ENCODE measurements at places on chromosomes 3 and 15. TPM values are rescaled to one million over a fixed set of nuclear protein-coding genes. Genes with fewer than 3 reads are reported as not detected.

GRCh38 chr3:59374818-59375211 lies 325.0 kb upstream of the CFAP20DC start:
- no peaks in the 10 kb centered on the region for H3K36me3 ChIP-seq
- no peak for DNase-seq
- peaks cover under 1% of the 10 kb centered on the region for H3K4me1 ChIP-seq
- no peak overlapping the region for H3K4me3 ChIP-seq
- peaks cover 7% of the 10 kb centered on the region for H3K27me3 ChIP-seq

DNA sequence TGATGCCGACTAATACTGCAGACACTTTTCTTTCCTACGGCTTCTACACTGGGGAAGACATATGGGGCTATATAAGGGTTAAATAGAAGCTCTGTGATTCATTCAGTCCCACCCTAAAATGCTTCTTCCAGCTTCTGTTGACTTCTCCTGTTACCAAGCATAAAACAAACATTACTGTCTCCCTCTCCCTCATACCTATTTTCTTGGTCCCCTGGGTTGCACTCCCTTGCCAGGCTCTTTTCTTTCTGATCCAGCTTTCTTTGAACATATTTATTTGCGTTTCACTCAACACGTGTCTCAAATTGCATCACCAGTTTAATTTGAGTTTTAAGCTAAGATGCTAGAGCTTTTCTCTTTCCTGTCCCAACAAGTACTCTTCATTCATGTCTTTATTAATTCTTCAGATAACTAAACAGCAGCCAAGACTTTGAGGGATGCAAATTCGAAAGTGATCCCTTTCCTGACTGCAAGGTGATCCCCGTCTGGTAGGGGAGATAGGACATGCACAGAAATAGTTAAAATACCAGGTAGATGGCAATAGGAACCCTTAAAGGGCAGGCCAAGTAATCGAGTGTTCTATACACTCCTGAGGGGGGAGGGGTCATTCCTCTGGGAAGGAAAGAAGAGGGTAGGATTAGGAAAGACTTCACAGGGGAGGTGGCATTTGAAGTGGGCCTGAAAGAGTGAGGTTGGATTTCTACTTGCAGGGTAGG lies 198.6 kb upstream of the BCL6 start:
- no peak overlapping the region for H3K4me3 ChIP-seq
- DNase-seq = no peak
- H3K4me1 ChIP-seq = no peaks in the 10 kb centered on the region
- no peak overlapping the region for H3K27ac ChIP-seq
- no peaks in the 10 kb centered on the region for H3K27me3 ChIP-seq

DNA sequence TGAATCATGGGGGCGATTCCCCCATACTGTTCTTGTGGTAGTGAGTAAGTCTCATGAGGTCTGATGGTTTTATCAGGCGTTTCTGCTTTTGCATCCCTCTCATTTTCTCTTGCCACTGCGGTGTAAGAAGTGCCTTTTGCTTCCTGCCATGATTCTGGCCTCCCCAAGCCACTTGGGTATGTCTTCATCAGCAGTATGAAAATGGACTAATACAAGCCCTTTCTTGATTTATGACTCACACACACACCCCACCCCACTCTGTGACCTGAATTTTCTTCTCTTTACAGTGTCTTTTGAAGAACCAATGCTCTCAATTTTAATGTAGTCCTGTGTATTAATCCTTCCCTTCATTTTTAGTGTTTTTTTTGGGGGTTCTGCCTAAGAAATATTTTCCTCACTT lies 244.8 kb downstream of the PLCL2 start:
- no peak overlapping the region for H3K27ac ChIP-seq
- no peaks in the 10 kb centered on the region for H3K4me1 ChIP-seq
- H3K4me3 ChIP-seq = no peak overlapping the region
- H3K36me3 ChIP-seq = peaks cover 4% of the 10 kb centered on the region
- no peak for DNase-seq

DNA sequence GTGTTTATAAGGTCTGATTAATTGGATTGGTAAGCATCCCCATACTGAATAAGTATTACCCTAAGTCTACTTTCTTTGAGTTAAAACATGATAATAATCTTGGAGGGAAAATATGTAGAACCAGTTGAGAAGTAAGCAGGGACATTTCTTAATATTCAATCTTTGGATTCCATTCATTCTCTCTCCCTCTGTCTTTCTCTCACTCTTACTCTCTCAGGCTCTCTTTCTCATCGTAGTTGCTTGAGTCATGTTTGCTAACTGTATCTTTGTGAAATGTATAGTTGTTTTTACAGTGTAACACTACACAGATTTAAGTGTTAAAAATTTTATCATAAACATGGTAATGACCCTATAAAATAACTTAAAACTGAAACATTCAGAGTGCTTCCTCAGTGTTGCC lies 163.8 kb downstream of the RSRC1 start:
- no peaks in the 10 kb centered on the region for H3K4me1 ChIP-seq
- no peak overlapping the region for H3K27ac ChIP-seq
- H3K27me3 ChIP-seq = no peaks in the 10 kb centered on the region
- no peak overlapping the region for H3K4me3 ChIP-seq

GRCh38 chr3:69240651-69241568 lies 118.5 kb upstream of the LMOD3 start:
- no peak overlapping the region for H3K27ac ChIP-seq
- no peaks in the 10 kb centered on the region for H3K27me3 ChIP-seq
- H3K4me3 ChIP-seq = no peak overlapping the region
- peaks cover 20% of the 10 kb centered on the region for H3K4me1 ChIP-seq
- no peak for DNase-seq

GRCh38 chr3:145952536-145952935 lies 208.4 kb downstream of the PLOD2 start:
- no peaks in the 10 kb centered on the region for H3K27me3 ChIP-seq
- no peak overlapping the region for H3K27ac ChIP-seq
- H3K4me1 ChIP-seq = no peaks in the 10 kb centered on the region
- no peak overlapping the region for H3K4me3 ChIP-seq
- no peaks in the 10 kb centered on the region for H3K36me3 ChIP-seq

DNA sequence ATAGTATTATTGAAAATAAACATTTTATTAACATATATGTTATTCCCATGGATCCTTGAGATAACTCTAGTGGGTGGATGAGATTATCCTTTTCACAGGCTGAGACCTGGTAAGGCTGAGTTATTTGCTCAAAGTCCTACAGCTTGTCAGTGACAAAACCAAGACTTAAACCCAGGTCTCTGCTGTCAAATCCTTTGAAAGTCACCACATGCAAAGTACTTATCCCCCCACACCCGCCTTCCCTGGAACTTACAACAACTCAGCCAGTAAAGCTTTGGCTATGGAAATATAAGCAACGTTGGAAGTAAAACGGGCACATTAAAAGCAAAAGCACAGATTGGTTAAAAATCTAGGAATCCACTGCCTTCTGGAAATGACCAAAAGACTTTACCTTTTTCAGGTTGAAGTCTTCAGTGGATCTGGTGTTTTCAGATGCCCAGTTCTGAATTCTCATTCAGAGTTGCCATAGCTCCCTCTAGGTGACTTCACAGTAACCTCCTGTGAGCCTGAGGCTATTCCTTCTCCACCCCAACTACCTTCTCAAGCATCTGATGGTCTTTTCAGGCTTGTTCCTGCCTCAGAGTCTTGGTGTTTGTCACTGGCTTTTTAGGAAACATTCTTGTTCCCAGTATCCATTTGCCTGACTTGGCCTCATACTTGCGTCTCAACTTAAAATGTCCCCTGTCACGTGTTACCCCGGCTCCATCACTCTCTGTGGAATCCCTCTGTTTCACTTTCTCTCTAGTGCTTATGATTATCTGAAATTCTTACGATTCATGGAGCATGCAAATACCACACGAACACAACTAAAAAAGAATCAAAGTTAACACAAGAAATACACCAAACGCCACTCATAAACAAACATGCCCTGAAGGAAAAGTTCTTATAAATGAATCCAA lies 131.2 kb downstream of the MAGI1 start:
- H3K4me1 ChIP-seq = no peaks in the 10 kb centered on the region
- no peak for DNase-seq
- no peak overlapping the region for H3K4me3 ChIP-seq
- no peaks in the 10 kb centered on the region for H3K36me3 ChIP-seq
- H3K27me3 ChIP-seq = peaks cover 6% of the 10 kb centered on the region

- no peak overlapping the region for H3K4me3 ChIP-seq
- H3K27me3 ChIP-seq = peaks cover 5% of the 10 kb centered on the region
- H3K36me3 ChIP-seq = no peaks in the 10 kb centered on the region
- H3K4me1 ChIP-seq = peaks cover 26% of the 10 kb centered on the region
- no peak overlapping the region for H3K27ac ChIP-seq
Observed at GRCh38 chr3:195860456-195860855, 47.9 kb downstream of the TNK2 start.

GRCh38 chr15:66072616-66073361 lies 180.8 kb downstream of the MEGF11 start:
- H3K27me3 ChIP-seq = peaks cover 7% of the 10 kb centered on the region
- no peaks in the 10 kb centered on the region for H3K4me1 ChIP-seq
- H3K36me3 ChIP-seq = no peaks in the 10 kb centered on the region
- no peak for DNase-seq

DNA sequence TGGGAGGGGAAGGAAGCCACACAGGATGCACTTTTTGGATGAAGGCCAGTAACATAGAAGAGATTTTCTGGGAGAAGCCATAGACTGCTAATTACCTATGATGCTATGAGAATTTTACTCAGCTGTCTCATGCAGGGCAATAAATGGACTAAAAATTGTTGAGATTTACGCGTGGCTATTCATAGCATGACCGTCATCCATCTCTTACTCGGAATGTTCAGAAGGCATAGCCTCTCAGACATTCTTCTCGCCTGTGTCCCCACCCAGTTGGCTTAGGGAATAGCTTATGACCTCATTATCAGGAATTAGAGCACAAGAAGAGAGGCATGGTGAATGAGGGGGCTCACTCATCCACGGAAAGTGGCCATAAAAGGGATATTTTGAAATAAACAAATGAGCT lies 107.9 kb upstream of the ATP10A start:
- H3K4me1 ChIP-seq = no peaks in the 10 kb centered on the region
- H3K27ac ChIP-seq = no peak overlapping the region
- peaks cover 16% of the 10 kb centered on the region for H3K27me3 ChIP-seq
- no peaks in the 10 kb centered on the region for H3K36me3 ChIP-seq

DNA sequence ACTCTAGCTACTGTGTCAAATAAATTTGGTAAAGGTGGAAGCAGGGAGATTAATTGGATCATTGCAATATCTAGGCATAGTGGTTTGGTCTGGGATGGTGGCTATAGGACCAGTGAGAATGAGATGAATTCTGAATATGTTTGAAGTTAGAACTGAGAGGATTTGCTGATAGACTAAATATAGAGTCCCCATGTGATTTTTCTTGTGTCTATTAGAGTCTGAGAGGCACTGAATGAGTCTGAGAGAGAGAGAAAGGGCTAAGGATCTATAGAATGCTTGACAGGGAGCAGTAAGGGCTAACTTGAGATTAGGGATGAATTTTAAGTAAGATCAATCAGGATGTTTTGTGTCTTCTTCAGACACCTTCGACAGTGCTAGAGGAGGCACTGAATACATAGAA lies 77.9 kb upstream of the CHL1 start:
- no peak overlapping the region for H3K4me3 ChIP-seq
- no peaks in the 10 kb centered on the region for H3K36me3 ChIP-seq
- DNase-seq = no peak
- no peaks in the 10 kb centered on the region for H3K4me1 ChIP-seq
- H3K27ac ChIP-seq = no peak overlapping the region

DNA sequence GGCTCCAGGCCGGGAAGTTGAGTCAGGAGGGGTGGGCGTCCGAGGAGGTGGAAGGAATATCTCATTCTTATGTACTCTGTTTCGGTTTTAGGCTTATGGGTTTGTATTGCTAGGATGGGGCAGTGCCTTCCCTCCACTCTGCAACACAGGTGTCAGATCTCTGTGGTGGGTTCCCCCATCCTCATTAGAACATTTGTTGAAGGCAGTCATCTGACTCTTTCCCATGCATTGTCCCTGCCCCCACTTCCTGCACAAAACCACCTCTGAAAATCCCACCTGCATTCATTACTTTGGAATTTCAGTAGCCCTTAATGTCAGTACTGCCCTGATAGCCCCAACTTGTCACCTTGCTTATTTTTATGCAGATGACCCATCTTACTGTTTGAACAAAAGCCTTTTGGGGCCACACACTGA lies 29.5 kb downstream of the GYG1 start:
- H3K27me3 ChIP-seq = no peaks in the 10 kb centered on the region
- no peak for DNase-seq
- peaks cover 11% of the 10 kb centered on the region for H3K36me3 ChIP-seq
- no peak overlapping the region for H3K4me3 ChIP-seq
- H3K27ac ChIP-seq = no peak overlapping the region

DNA sequence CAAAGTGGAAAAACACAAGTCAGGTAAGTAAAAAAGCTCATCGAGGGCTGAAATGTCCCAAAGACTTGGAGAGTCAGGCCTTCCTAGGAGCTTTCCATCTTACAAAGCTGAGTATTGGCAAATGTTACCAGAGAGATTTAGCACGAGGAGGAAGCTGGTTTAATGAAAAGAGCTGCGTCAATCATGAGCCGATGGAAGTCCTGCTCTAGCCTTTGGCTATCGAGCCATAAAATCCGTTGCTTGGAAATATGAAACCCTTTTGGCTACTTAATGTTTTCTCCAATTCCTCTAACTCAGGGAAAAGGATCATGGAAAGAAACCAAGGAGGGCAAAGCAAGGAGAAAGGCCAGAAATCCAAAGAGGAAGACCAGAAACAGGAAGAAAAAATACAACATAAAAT lies 1074.6 kb downstream of the FHIT start:
- H3K4me3 ChIP-seq = no peak overlapping the region
- no peaks in the 10 kb centered on the region for H3K36me3 ChIP-seq
- no peaks in the 10 kb centered on the region for H3K27me3 ChIP-seq
- peaks cover 10% of the 10 kb centered on the region for H3K4me1 ChIP-seq

DNA sequence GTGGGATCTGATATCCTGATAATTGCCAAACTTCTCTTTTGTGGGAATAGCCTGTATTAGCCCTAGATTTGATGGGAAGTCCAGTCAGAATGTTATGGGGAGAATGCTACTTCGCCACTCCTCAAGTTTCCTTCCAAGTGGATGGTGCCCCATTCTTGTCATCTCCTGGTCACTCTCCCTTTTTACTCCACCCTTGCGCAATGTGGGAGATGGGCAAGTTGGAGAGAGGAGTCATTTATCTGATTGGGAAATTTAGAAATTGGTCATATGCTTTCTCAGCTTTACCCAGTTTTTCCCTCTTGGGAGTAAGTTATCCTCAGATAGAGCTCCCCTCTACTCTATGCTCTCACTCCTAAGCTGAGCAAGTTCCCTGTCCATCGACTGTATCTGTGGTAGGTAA lies 14.4 kb downstream of the FANCD2OS start:
- H3K27ac ChIP-seq = no peak overlapping the region
- H3K4me3 ChIP-seq = no peak overlapping the region
- no peak for DNase-seq
- H3K4me1 ChIP-seq = no peaks in the 10 kb centered on the region
- peaks cover 9% of the 10 kb centered on the region for H3K36me3 ChIP-seq
- no peaks in the 10 kb centered on the region for H3K27me3 ChIP-seq

The ZBTB20 gene
- 19.8 TPM for total RNA-seq

The RPL15 gene
- 2,452 TPM for total RNA-seq

The STT3B gene
- 100 TPM for total RNA-seq

The IGSF10 gene
- not detected for total RNA-seq

The PAQR9 gene
- total RNA-seq = not detected

The TIGIT gene
- total RNA-seq = 80.2 TPM

The C2CD4A gene
- total RNA-seq = 0.46 TPM
